ENCODE measurements at places on chromosomes 7 and 10.

DNA sequence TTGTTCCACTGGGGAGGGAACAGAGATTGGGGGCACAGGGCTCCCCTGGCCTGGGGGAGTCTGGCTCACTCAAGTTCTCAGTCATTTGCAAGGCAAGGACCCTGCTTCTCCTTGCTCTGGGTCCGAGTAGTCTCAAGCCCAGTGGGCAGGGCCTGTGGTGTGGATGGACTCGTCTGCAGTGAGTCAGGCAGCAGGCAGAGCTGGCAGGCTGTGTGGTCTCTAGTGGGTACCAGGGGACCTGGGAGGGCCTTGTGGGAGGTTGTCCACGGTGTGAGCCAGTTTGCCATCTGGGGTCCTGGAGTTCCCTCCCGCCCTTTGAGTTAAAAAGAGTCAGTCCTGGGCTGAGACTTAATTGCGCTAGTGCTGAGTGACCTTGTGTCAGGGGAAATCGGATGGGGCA is 8.8 kb upstream of the SH2D4B start:
- no peak for DNase-seq

DNA sequence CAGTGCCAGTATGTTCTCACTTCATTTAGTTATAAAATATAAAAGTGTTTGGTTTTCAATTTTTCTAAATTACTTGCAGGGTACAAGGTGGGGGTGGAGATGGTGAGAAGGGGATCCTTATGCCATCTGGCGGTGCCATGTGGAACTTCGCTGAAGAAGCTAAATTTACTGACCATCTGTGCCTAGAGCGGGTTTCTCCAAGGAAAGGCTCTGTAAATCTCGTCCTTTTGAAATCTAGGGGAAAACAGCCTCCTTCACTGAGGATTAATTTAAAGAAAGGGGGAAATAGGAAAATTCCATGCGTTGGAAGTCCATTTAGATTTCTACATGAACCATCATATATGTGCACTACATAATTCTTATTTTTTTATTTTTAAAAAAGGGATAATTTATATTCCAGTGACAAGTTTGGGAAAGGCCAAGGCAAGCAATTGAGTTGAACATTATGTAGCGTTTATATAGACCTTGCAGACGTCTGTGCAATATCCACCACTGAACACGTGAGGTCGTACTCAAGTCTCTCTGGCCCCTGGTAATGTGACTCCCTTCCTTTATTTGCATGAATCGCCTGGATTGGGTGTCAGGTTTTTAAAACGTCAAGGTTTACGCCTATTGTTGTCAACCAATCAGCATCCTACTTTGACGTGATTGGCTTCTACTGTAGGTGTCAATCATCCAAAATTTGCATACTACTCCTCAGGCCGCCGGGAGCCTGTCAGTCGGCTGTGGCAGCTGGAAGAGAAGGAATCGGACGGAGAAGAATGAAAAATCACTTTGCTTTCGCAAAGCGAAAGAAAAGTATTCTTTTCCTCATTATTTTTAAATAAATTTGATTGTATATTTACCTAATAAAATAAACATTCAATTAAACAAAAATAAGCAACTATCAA is 297.1 kb upstream of the NFE2L3 start:
- DNase-seq = no peak

- no peak for DNase-seq
Measured at GRCh38 chr7:111091593-111092358, 849 bp downstream of the LRRN3 start.

DNA sequence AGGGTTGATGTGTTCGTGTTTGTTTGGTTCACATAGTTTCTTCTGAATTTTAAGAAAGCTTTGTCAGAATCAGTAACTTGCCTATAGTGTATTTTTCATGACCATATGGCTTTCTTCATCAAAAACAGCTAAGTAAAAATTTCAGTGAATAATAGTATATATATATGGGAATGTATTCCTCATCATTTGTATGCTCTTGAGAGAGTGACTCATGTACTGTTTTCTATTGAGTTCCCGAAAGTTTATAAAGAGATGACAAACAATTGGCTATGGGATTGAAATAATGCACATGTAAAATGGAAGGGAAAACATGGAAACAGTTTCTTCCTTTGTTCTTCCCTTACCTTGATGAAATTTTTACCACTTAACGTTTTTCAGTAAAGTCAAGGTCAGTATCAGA is 56.4 kb downstream of the KAT6B start:
- DNase-seq = no peak

DNA sequence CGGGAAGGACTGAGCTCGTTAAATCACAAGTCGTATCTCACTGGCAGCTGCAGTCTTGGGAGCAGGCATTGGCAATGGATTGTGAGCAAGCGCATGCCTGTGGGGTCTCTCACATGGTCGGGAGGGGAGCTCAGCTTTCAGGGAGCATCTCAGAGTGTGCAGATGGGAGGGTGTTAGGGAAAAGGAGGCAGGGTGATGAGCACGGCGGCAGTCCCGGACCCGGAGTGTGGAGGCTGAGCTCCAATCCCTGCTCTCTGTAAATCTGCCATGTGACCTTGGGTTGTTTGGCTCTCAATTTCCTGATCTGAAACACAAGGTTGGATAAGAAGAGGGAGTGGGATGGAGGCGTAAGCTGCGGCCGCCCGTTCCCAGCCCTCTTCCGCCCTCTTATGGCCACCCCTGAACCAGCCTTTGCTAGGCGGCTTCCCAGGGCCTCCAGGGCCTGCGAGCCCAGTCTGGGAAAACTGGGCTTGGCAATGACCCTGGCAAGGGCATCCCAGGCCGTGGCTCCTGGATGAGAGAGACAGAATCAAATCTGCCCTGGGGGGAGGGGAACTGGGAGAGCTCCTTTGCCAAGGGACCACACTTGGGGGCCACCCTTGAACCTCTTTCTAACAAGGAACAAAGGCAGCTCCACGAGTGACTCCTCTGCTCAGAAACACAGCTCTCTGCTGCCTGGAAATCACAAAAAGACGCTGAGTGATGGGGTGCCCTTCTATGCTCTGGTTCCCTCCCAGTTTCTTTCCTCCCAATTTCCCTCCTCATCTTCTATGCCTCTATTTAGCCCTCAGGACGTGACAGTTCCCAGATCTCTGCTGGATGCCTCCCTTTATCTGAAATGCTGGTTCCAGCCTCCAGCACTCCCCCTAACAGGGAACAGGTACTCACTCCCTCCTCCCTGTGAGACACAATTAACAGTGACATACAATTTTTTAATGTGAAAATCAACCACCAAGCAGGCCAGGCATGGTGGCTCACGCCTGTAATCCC is 41.7 kb upstream of the LOXL4 start:
- DNase-seq = no peak

DNA sequence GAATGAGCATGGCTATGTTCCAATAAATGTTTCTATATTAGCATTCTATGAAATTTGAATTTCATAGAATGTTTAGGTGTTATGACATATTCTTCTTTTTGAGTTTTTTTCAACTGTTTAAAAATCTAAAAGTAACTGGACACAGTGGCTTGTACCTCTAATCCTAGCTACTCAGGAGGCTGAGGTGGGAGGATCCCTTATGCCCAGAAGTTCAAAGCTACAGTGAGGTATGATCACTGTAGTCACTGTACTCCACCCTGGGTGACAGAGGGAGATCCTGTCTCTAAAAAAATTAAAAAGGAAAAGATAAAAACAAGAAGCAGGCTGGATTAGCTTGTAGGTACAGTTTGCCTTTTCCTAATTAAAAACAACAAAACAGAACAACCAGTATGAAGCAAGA is 95.1 kb downstream of the NRBF2 start:
- no peak for DNase-seq

- DNase-seq = no peak
Measured at GRCh38 chr10:35626971-35627507, 15.1 kb downstream of the FZD8 start.

GRCh38 chr7:106552645-106553445 is 108.1 kb downstream of the CCDC71L start:
- DNase-seq = no peak

DNA sequence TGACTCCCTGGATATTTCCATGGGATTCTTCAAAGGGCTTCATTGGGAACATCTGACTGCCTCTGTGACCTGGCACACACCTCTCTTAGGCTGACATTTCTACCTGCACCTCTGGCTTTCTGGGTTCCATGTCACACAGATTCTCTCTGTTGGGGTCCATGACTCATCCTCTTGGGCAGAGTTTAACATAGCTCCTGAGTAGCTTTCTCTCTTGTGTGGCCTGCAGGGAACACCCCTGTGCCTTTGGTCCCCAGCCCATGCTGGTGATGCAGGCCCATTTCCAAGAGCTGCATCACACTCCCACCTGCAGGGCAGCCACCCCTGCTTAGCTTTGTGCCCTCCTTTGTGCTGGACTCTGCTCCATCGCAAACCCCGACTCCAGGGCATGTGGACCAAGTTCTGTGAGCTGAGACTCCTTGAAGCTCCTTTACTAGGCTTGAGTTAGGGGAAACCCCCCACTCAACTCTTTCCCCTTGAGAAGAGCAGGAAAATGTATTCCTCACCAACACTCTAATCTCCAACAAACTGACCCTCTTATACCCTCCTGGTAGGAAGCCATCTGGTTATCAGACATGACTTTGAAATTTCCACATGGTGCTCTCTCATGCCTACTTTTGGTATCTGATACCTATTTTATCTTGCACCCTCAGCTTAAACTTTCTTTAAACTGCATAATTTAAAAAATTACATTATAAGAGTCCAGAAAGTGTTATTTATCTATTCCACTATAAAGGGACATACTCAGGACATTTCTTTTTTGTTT is 93.3 kb downstream of the ZNF777 start:
- DNase-seq = no peak

DNA sequence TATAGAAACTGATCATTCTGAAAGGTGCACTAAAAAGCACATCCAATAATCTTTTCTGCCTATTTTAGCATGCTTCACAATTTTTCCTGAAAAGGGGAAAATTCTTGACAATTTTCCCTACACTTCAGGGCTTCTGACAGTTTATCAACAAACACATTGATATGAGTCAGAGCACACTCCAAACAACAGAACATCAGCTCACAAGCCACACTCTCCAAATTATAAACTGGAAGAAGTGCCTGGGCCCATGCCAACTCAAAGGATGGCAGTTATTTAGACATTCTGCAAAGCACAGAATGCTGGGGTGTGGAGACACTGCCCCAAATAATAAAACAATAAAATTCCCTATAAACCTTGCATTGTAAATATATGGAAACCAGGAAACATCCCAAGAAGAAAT is 90.8 kb downstream of the ELAPOR2 start:
- DNase-seq = no peak
